ENCODE measurements at places on chromosomes 1 and 21.
A peak's percentile ranks its signal among the peaks of the same experiment; 100 is the strongest.

- no peak for DNase-seq
These were observed 20.7 kb upstream of the LGALS8 start for GRCh38 chr1:236502972-236503639.

GRCh38 chr1:30319765-30320580 is 403.4 kb downstream of the MATN1 start:
- DNase-seq = no peak

GRCh38 chr21:14095056-14095455 is 115.7 kb downstream of the LIPI start:
- no peak for DNase-seq

DNA sequence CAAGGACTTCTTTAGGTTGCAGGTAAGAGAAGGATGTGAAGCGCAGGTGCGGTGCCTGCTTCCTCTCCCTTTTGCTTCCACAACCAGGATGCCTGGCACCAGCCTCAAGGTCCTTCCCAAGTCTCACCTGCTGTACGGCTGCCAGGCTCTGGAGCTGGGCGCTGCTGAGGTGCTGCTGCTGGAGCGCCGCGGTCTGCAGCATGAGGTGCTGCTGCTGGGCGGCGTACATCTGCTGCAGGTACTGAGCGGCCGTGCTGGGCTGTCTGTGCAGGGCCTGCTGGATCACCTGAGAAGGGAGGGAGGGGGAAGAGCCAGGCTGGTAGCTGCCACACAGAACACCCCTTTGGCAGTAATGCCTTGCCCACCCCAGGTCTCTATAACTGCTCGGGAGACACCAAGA is 51.3 kb upstream of the A3GALT2 start:
- DNase-seq = no peak

GRCh38 chr1:201171063-201172036 is 17.1 kb upstream of the TMEM9 start:
- DNase-seq = peak; percentile 41

DNA sequence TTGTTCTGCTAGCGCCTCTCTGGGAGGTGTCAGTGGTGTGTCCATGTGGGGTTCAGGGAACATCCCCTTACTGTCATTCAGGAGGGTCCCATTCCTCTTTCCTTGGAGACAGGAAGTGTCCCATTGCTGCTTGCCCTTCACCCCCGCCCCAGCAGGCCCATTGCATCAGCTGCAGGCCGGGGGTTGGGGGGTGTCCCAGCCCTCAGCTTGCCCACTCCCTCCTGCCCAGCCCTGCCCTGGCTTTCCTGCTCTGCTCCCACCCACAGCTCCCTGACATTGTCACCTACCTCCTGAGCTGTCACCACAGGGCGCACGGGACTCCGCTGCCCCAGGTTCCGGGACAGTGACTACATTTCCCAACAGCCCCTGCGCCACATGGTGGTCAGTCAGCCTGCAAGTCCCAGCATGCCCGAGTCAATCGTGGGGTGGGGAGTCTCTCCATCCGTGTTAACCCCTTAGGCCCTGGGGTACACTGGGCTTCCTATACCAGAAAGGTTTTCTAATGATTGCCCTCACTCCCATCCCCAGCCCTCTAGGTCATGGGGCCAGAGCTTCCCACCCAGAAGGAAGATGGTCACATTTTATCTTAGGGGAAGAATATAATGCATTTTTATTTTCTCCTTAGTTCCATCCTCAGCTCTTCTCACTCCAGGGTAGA is at the start of gene INPP5B:
INPP5B (minus strand) TSS at position 351 of the 658 bp plus-strand sequence. CDS start 745 bp downstream, outside the sequence.
- peak; percentile 69 for DNase-seq

- DNase-seq = no peak
These were observed 1.1 kb upstream of the TNFRSF18 start for GRCh38 chr1:1207571-1207892.

DNA sequence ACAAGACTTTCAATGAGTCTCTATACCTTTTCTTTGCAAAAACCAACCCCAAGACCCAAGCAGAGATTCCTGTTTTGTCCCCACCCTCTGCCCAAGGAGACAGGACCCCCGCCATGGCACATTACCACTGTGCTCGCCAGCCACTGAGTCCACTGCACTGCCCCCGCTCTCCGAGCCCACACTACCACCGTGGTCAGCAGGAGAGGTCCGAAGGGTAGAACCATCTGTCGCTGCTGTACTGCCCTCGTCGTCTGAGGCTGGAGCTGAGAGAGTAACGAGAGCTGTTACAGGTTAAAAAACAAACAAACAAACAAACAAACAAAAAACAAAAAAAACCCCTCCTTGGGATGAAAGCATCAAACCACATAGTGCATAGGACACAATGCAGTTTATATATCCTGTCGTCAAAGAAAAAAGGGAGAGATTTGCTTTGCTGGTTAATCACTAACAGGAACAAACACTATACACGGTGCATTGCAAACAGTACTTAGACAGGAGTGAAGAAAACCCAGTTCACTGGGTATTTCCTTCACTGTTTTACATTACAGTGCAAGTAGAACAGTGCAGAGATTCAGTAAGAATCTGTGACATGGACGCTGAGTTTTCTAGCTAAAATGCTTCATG is 71.0 kb downstream of the UBR4 start:
- DNase-seq = no peak

DNA sequence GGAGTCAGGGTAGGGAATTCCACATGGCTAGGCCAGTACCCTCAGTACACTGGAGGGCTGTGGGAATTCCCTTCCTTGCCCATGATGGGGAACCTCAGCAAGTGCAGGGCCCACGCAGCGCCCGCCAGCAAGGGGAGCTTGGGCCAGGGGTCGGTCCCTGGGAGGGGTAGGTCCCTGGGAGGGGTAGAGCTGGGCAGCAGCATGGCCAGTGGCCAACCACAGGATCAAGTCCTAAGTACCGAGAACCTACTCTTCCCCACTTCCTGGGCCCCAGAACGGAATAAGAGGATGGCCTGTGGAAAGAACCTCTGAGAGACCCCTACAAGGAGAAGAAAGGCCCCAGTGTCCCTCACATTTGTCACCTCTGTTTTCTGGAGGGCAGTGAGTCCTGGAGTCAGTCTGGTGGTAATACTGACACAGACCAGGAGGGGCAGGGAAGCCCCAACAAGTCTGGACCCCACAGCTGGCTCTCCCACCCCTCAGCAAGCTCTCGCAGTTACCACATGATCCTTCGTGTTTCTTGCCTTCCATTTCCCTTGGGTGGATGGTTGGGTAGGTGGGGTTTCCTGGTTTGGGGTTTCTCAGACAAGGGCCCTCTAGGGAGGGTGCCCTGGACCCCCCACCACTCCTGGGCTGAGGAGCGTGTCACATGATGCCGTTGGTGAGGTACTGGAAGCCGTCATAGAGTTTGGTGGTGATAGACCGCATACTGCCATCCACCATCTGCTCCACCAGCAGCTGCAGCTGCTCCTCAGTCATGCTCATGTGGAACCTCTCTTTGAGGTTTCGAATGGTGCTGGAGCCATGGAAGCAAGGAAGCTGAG is 10.3 kb downstream of the ZNF687 start:
- no peak for DNase-seq

- DNase-seq = no peak
These were observed 15.6 kb downstream of the PLPPR5 start for GRCh38 chr1:98988904-98989555.

- DNase-seq = no peak
These were observed 435.3 kb upstream of the USP24 start for GRCh38 chr1:55650444-55650843.

DNA sequence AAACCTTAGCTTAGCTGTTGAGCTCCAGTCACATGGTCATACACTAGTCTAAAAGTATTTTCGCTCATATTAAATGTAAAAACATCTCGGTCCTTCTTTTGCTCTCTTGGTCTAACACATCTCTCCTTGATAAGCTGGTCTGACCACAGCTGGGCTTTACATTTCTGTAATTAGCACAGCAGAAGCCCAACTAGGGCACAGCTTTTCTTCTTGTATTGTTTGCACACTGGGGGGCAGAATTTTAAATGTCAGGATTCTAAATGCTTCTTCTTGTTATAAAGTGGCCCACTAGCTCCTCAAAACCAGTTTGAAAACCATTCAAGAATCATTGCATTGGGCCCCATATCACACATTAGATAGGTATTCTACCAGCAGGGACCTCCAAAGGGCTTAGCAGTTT is 289.1 kb upstream of the PKN2 start:
- no peak for DNase-seq

Data from stimulated activated CD8-positive, alpha-beta memory T cell treated with anti-CD3 and anti-CD28 coated beads, Interleukin-2, amount 100 ng/mL, for 48 hours (primary cell).